ENCODE measurements at places on chromosomes 4 and X.

DNA sequence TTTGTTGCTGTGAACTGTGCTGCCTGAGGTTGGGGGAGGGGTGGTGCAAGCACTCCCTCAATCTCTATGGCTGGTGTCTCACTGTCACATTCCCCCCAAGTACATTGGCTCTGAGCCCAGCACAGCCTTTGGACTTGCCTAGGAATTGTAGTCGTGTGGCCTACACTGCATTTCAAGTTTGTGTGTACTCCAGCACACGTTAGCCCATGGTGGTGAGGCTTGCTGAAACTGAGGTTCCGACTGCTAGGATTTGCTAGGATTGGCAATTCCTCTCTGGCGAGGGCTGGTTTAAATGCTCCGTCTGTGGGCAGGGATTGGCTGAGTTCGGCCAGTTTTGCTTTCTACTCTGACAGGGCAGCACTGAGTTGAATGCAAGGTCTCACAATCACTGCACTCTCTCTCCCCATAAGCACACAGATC lies 121.7 kb upstream of the CXXC4 start:
- no peak for DNase-seq

- DNase-seq = no peak
Measured at GRCh38 chr4:40789031-40789430, 39.3 kb downstream of the NSUN7 start.

GRCh38 chr4:95541889-95542607 lies 6.7 kb downstream of the UNC5C start:
- DNase-seq = no peak

- DNase-seq = no peak
Measured at GRCh38 chrX:69951753-69952152, 98.0 kb downstream of the AWAT2 start.

DNA sequence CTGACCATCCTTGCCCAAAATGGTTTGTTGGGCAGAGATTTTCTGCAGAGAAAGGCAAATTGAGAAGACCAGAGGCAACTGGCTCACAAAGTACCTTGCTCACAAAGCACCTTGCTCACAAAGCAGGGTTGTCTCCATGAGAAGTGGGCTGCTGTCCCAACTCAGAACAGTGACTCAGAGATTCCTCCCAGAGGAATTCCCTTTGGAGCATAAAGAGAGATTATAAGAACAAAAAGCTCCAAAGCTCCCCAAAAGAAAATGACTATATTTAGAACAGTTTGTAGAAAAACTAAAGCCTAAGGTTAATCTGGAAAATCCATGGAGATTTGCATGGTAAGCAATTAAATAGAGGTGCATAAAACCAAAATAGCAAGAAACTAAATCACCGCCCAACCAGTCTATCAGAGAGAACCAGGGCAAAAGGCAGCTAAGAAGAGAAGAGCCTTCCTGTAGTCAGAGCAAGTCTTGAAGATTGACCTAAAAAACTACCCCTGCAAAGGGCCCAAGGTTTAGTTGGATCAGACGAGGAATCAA lies 731.4 kb downstream of the FAT4 start:
- no peak for DNase-seq

- peak; percentile 10 for DNase-seq
Measured at GRCh38 chrX:51641421-51642021, 22.8 kb upstream of the CENPVL3 start.

DNA sequence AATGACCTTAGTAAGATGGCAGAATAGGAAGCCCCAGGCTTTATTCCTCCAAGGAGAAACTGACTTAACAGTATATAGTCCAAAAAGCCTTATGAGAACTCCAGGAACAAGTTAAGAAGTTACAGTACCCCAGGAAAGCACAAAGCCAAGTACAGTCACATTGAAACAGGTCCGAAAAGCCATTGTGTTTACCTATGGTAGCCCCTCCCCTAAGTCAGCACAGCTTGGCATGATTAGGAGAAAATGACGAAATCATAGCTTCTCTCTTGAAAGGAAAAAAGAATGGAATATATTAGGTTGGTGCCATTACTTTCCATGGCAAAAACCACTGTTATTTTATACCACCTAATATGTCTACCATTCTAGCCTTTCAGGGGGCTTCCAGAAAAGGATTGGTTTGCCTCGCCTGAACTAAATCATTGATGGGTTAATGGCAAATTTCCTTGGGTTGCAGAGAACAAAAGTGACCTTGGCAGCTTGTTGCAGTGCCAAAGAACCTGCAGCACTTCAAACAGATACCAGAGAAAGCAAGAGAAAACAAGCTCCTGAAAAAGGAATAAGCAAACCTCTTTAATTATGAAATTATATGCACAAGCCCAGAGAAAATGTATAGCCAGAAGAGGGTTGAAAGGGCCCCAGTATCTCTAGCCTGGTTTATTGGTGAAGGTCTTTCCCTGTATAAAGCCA lies 130.6 kb downstream of the PTCHD1 start:
- no peak for DNase-seq

- no peak for DNase-seq
Measured at GRCh38 chr4:143184217-143184502, 557 bp upstream of the USP38 start.

Data from CD4-positive, alpha-beta T cell treated with Interleukin-2 at 100 ng/mL for 4 hours (primary cell).